SK-MEL-5 (cell line): ENCODE measurements at places on chromosomes 5 and 9.

- no peak for DNase-seq
Observed at GRCh38 chr9:117777823-117778222, 73.6 kb downstream of the TLR4 start.

DNA sequence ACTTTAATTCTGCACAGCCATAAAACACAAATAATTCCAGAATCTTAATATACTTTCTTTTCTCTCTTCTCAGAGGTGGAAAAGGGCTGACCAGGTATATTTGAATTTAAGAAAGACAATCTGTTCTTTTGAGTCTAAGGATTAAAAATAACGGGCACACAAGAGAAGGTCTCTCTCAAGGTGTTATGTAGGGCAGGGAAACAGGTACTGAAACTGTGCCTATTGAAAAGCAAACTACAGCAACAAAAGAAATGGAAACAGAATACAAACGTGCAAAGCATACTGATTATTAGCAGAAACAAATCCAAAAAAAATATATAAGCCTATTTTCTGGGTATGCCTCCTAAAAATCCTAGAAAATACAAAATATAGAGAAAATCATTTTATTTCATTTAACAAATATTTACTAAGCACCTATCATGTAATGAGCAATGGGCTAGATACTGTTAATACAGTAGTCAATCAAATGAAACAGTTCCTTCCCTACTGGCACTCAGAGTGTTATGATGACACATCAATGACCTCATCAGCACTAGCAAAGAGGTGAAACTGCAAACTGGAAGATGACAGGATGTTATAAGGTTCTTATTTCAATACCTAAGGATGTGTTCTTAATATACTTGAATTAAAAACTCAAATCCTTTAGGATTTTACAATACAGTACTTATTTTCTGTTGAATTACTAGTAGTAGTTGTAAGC, 87.7 kb downstream of the AUH start:
- no peak for DNase-seq

DNA sequence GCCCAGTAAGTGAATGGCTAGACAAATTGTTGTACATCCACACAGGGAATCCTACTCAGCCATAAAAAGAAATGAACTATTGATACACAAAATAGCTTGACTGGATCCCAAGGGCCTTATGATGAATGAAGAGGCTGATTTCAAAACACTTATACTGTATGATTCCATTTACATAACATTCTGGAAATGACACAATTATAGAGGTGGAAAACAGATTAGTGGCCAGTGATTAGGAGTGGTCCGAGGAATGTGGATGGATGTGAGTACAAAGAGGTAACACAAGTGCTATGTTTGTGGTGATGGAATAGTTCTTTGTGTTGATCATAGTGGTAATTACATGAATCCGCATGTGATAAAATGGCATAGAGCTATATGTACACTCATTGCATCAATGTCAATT, 4.7 kb upstream of the UBLCP1 start:
- peak; percentile 54 for DNase-seq

DNA sequence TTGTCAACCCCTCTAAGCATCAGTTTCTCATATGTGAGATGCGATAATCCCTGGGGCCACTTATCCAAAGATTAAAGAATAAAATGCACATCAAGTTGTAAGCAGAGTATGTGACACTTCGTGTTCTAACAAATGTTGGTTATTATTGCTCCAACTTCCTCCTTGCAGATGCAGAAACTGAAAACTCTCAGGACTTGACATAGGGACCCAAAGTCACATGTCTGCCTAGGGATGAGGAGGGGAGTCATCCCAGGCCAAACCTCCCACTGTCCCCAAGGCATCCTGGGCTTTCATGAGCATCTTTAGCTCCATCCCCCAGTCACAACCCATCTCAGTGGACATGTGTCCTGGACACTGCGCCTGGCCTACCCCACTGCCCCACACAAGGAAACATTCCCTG, 27.5 kb upstream of the SYK start:
- no peak for DNase-seq

DNA sequence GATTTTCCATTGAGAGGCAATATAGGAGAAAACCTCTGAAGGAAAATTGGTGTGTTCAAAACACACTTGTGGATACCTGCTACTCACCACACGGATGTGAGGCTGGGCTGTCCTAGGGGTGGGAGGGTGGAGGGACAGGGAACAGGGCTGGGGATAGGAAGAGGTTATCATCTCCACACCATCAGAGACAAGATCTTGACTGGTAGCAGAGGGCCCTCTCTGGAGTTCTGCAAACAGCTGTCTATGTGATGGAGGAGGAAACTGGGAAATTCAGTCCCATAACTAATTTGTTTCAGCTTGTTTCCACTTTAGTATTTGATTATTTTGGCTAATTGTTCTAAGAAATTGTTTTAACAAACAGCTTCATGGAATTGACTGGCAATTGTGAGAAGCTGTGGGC, 91.6 kb upstream of the FSTL4 start:
- no peak for DNase-seq

DNA sequence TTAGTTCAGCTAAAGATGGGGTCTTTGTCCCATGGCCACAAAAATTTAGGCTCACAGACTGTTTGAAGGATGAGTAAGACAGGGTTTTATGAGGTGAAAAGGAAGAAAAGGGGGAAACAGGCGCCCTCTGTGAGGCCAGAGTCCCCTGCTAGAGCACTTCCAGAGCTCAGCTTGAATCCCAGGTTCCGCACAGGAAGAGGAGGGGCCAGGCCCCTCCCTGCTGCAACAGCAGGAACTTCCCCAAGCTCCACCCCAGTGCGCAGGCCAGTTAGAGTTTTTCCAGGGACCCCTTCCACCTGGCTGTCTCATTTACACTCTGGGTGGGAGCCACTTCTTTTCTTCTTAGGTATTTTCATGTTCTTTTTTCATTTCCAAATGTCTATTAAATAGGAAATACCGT, 480.8 kb downstream of the PSAT1 start:
- DNase-seq, result no peak
